ENCODE measurements at places on chromosomes 12 and 14.
A peak's percentile ranks its signal among the peaks of the same experiment; 100 is the strongest.

- DNase-seq: no peak
Measured at GRCh38 chr12:94205822-94206221, 57.4 kb downstream of the PLXNC1 start.

DNA sequence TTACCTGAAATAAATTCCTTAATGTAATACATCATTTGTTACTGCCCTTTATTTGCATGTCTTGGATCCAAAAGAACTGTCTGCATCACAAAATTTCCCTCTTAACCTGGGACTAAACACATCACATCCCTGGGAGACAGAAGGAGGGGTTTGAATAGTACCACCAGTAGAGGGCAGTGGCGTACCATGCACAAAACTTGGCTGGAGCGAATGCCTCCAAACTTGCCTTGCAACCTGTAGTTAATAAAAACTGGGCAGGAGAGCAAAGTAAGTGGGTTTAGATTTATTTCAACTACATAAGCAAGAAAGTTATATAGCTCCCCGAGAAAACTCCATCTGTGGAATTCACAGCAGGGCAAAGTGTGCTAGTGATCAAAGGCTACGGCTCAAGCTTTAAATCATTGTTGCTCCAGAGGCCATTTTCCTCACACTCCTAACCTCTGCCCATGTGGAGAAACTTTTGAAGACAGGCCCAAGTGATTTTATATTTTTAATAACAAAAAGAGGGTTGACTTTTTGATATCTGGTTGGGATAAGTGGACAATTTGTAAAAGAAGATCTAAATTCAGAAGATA lies 1176.7 kb upstream of the SEL1L start:
- DNase-seq: peak; percentile 17

DNA sequence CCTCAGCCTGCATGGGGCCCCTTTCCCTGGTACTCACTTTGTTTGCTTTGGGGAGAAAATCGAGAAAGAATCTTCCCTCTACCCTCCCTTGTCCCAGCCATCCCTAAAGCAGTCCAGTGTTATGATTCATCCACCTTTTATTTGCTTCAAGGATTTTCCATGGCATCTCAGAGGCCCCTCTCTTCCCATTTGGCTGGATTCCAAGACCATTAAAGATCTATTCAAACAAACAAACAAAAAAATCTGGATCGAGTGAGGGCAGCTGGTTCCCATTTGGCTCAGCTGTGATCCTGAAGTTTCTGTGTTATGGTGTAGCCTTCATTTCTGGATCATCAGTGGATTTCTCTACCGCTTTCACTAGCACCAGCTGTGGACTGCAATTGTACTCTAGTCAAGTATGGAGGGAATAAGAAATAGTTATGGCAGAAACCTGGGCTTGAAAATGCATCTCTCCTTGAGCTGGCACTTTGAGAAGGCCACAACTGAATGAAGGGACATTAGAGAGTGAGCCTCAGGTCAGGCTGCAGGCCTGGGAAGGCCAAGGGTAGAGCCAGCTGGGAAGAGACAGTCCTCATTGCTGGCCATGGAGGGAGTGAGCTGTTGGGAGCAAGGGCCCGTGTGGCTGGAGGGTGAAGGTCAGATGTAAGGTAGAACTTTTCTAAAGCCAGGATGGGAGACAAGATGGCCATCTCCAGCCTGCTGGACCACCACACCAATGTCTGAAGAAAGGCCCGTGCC lies 13.7 kb downstream of the KRT71 start:
- DNase-seq: peak; percentile 16

DNA sequence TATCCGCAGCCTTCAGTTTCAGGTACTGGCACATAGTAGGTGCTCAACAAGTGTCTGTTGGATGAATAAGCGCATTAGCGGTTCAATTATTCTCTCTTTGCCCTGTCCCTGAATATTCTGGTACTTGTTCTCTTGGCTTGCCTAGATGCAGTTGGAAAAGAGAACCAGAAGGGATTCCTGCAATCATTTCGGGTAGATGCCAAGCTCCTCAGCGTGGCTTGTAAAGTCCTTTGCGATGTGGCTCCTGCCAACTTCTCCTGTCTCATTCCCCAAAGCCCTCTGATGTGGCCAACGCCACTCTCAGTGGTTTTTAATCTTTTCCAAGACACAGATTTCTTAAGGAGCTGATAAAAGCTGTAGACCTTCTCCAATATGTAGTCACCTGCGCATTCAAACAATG lies 230.3 kb downstream of the SUDS3 start:
- DNase-seq: no peak

GRCh38 chr12:57734591-57734990 lies 4.0 kb downstream of the AGAP2 start:
- DNase-seq: no peak
